ENCODE measurements at places on chromosomes 16 and 17.
A peak's percentile ranks its signal among the peaks of the same experiment; 100 is the strongest.

DNA sequence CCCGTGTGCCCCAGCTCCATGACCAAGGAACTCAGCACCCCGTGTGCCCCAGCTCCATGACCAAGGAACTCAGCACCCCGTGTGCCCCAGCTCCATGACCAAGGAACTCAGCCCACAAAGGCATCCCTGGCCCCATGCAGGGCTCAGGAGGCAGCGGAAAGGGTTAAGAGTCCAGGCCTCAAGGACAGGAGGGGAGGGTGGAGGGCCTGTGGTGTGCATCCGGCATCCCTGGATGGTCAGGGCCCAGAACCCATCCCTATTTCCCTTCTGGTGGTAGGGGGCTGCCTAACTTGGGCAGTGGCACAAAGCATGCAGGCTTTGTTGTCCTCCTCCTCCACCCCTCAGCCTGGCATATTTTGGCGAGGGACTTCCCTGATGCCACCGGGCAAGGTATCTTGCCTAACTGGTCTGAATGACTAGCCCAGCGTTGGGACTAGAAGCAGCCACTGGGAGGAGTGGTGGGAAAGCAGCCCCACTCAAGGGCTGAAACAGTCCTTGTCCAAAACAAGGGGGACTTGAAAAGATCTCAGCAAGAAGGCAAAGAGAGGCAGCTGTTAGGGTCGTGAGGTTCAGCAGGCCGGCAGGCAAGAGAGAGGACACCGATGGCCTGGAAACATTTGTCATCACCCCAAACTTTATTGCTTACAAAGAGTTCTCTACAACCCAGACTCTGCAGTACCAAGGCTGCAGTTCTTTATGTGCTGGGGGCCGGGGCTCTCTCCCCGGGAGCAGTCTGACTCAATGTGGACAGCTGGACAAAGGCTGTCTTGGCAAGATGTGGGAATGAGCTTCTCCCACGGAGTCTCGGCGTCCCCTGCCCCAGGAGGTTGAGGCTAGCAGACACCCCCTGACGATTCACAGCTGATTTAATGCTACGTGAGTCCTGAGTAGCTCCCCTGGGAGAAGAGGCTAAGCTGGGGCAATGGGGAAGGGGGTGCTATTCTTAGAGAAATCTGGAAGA, 902 bp upstream of the SPATA32 start:
- DNase-seq: peak; percentile 40

DNA sequence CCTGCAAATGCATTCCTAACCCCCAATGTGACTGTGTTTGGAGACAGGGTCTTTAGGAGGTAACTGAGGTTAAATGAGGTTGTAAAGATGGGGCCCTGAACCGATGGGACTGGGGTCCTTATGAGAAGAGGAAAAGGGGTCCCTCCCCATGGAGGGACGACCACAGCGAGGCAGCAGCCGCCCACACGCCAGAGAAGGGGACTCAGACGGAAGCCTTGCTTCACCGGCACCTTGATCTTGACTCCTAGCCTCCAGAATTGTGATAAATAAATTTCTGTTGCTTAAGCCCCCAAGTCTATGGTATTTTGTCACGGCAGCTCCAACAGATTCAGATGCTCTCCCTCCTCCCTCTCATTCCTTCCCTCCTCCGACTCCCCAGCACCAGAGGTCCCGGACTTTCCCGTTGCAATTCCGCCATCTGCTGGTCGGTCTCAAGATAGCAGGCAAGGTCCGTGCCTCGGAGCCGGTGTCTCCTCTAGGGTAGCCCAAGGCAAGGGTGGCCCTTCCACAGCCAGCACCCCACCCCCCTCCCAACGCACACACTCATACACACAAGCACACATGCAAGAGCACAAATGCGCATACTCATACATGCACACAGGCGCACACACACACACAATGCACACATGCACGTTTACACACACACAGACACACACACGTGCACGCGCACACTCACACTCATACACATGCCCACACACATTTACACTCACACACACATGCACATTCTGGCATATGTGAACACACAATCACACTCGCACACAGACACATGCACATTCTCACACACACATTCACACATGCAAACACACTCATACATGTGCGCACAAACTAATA, 23.1 kb upstream of the C16orf78 start:
- peak; percentile 74 for DNase-seq

- peak; percentile 58 for DNase-seq
Observed at GRCh38 chr17:75047398-75048098, 523 bp downstream of the KCTD2 start.

GRCh38 chr17:2028737-2029136, 1.2 kb upstream of the DPH1 start:
- DNase-seq: no peak

DNA sequence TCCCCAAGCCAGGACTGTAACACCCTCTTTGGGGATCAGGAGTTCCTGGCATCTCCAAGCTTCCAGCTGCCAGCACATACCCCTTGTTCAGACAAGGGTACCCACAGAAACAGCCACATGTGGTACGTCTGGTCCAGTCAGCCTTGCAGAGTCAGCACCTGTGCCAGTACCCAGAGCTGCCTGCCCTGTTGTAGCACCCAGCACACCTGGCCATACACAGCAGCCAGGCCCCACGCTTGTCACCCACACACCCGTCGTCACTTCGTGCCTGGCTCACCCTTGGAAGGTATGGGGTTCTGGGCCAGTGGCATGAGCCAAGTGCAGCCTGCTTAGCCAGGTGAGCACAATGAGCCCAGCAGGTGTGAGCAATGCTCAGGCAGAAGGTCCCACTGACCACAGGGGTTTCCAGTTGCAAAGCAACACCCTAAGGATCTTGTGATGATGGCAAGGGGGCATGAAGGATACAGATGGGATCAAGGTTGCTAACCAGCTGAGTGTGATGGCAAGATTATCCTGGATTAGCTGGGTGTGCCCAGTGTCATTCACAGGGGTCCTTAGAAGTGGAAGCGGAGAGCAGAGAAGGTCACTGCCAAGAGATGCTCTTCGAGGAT, 202.3 kb downstream of the CPPED1 start:
- no peak for DNase-seq

GRCh38 chr16:66486773-66487579, 59.9 kb downstream of the BEAN1 start:
- DNase-seq: peak; percentile 17

DNA sequence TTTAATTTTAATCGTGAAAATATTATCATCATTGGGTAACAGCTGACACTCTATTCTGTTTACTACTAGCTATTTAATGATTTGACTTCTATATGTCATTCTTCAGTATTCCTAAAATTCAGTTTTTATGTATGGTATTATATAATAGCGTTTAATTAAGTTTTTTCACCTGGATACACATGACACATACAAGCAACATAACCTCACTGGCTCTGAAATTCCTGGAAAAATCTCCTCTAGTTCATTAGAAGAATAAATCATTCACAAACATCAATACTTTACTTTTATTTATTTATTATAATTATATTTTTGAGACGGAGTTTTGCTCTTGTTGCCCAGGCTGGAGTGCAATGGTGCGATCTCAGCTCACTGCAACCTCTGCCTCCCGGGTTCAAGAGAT, 44.0 kb downstream of the AKAP10 start:
- DNase-seq: no peak

- DNase-seq: no peak
Observed at GRCh38 chr17:50659179-50659578, 24.5 kb downstream of the ABCC3 start.

DNA sequence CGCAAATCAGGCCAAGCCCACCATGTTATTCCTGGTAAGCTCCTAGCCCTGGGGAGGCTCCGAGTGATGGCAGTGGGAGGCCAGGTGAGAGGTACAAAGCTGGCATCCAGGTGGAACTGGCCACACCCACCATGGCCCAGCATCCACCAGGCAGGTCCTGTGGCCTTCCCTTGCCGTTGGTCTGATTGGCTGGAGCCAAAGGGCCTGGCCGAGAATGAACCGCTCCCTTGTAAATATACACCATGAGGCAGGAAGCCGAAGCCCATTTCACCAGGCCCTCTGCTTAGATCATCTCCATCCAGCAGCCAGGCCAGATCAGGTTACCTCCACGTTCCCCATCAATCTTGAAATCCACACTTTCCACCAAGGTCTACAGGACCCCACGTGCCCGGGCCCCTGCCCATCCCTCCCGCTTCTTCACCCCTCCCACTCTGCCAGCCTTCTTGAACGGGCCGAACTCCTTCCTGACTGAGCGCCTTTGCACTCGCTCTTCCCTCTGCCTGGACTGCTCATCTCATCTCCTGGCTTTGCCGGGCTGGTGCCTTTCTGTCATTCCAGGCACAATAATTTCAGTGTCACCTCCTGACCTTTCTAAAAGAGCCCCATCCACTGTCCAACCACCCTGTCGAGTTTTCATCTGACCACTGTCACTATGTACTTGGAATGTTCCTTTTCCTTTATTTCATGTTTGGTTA, 5.8 kb downstream of the SOCS1 start:
- peak; percentile 71 for DNase-seq

DNA sequence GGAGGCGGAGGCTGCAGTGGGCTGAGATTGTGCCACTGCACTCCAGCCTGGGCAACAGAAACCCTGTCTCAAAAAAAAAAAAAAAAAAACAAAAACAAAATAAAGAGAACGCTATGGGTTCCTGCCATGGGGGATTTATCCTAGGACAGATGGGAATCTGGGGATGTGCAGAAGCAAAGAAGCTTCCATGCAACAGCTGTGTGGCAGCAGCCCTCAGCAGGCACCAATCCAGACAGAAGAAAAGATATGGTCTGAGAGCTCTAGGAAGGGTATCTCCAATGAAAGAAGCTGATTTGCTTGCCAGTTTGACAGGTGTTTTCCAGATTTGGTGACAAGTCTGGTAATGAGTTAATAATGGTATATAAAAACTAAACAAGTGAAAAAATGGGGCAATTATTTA, 11.6 kb downstream of the MYO19 start:
- DNase-seq: no peak
